ENCODE measurements at places on chromosomes 11 and 22.

GRCh38 chr11:2992997-2993325, 832 bp upstream of the NAP1L4 start:
- DNase-seq: no peak

DNA sequence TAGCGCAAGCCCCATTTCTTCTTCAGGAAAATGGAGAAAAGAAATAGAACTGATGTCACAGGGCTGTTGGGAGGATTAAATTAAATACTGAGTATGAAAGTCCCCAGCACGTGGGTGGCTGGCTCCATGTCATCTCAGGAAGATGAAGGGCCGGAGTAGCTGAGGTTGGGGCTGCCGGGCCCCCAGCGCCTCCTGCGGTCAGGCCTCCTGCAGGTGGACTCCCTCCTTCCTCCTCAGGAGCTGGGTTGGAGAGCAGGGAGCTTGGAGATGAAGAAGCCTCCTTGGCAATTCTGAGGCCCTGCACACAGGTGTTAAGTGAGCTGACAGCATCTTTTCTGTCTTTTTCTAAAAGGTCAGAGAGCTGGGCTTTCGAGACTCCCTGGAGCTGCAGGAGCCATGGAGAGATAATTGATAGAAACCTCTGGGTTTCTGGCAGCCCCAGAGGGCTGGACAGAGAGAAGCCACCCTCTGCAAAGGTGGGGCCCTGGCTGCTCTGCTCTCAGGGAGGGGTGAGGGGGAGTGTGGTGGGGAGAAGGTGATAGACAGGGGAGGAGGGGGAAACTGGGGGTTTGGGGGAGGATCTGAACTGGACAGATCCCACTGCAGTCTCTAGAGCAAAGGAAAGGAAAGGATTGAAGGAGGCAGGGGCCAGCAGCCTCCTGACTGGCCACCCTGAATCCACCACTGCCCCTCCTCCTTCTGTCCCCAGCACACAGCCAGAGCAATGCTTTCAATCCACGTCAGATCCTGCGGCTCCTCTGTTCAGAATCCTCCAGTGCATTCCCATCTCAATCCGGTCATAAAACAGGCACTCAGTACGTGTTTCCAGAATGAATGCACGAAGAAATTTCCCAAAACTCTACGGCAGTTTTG, 210.8 kb downstream of the CEP164 start:
- no peak for DNase-seq

DNA sequence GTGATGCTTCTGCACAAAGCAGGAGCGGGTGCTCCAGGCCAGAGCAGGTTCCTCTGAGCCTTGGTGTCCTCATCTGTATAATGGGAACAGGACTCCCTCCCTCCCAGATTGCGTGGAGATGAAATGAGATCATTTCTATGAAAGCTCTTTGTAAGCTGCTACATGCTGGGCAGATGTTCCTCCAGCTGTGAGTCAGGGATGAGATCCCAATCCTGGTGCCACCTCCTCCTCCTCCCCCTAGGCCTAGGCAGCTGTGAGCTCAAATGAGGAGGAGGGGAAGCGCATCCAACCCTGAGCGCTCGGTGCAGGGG, 7.0 kb upstream of the CABP2 start:
- no peak for DNase-seq

DNA sequence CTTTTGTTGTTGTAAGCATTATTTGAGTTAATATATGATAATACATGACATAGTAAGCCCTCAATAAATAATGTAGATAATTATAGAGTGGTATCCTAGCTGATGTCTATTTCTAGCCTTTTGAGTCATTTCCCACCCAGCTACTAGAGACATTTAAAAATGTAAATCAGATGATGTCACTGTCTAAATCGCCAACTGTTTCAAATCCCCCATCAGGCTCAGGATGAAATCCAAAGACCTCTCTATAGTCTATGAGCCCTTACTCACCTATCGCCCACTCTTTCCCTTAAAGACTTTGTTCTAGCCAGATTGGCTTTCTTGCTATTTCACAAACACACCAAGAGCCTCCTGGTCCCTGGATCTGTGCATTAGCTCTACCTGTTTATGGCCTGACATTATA, 135.4 kb upstream of the PLET1 start:
- no peak for DNase-seq

GRCh38 chr11:84465040-84465439, 1162.1 kb downstream of the DLG2 start:
- DNase-seq: no peak

DNA sequence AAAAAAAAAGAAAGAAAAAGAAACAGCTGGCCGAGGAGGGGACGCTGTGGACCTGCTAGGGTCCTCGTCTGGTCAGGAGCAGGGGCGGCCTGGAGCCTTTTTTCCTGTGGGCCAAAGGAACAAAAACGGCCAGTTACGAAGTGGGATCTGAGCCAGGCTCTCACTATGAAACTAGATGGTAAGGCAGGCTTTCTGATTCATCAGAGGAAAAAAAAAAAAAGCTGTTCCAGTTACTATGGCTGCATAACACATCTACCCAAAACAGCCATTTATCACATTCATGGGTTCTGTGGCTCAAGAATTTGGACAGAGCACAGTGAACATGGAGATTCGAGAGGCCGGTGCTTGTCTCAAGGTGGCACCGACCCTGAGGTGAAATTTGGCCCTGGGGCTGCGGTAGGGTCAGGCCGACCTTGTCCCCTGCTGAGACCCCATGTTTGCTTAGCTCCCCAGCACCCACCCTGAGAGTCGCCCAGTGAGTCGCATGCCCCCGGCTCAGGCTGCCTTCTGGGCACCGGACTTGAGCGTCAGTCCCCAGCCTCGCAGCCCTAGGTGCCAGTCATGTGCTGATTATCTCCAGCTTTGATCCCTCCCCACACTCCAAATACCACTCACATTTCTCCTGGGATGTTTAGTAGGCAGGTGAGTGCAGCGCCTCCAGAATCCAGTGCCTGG, 34.2 kb downstream of the MRGPRD start:
- DNase-seq: no peak

- DNase-seq: no peak
Measured at GRCh38 chr11:76203131-76203925, 3.0 kb downstream of the WNT11 start.

GRCh38 chr22:17957693-17958092, 66.7 kb downstream of the MICAL3 start:
- DNase-seq: no peak

DNA sequence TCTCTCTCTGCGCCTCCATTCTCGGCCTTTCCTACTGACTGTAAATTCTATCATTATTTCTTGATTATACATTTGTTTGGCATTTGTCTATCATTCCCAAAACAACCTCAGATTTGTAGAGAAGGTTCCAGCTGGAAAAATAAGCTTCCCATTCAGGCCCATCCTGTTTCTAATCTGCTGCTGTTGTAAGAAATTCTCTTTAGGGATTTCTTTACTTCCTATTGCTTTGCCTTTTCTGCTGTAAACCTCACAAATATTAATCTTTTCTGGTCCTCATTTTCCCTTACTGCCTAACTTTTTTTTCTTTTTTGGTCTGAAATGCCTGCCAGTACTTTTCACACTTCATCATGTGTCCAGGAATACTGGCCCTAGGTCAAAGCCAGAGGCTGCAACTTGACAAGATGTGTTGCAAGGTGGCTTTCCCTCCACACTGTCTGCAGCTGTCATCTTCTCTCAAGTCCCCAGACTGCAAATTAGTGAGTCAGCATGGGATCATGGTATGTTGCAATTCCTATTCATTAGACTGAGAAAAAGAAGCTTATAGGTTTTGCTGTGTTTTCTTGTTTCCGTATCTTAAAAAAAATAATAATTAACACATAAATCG, 858.7 kb upstream of the CHORDC1 start:
- no peak for DNase-seq

DNA sequence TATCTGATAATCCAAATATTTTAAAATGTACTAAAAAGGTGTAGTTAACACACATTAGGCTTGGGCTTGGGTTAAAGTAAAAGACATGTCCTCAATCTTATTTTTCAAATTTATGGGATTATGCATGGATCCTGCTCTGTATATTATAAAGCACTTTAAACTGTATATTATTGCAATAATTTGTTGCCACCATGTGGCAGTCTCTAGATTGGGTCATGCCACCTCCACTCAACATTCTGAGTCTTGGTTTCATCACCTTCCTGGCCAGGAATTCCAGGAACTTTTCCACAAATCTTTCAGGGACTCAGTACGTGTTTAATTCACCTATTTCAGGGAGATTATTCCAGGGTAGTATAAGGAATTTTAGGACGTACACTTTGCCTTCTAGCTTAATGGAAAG, 695.5 kb downstream of the FAM181B start:
- DNase-seq: no peak

GRCh38 chr11:127226949-127227348, 226.4 kb upstream of the KIRREL3 start:
- no peak for DNase-seq

- peak; percentile 11 for DNase-seq
Measured at GRCh38 chr11:106087815-106088435, 10.5 kb downstream of the AASDHPPT start.

DNA sequence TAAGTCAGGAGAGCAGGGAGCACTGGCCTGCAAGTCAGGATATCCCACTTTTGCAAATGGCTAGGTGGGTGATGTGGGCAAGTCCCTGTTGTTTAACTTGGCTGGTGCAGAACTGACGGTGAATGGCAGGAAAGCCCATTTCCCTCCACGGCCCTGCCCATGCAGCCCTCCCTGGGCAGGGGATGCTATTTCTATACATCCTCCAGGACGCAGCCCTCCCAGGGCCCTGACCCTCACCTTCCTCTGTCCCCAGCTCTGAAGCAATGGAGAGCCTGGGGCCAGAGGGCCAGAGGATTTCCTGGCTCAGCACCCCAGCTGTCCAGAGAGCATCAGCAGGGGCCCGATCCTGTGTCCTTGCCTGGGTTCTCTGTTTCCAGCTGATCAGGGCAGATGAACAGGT, 91.3 kb downstream of the TSPAN18 start:
- no peak for DNase-seq

DNA sequence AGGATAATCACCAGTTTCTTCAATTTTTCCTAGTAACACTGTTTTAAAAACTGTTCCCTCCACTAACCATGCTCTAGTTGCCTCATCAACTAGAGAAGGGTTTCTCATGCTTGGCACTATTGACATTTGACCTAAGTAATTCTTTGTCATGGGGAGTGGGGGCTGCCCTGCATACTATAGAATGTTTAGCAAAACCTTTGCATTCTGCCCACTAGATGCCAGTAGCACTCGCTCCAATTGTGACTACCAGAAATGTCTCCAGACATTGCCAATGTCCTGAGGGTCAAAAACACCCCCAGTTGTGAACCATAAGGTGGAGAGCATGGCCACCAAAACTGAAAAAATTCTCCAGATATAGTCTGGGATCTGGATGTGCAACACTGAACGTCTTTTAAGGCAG, 27.6 kb upstream of the BMAL1 start:
- DNase-seq: no peak

DNA sequence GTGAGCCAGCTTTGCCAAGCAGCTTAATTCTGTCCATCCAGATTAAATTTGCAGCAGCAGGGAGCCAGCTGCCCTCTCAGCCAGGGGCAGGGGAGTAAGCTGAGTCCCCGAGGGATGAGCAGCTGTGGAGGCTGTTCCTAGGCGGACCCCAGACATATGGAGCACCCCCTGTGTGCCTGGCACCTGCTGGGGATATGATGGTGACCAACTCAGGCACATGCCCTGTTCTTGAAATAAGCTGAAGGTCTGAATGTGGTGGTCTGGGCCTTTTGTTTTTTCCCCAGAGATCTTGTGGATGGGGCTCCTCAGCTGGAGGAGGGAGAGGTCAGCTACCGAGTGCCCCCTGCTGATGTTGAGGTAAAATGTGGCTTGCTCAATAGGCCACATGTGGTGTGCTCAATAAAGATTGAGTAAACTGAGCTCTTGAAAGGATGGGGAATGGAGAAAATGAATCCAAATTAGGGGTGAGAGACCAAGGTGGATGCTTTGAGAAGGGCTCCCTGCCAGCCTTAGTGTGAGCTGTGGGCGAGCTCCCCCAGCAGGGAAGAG, 103.3 kb upstream of the NNMT start:
- no peak for DNase-seq

GRCh38 chr22:41820447-41820846, 12.5 kb upstream of the SREBF2 start:
- DNase-seq: no peak

DNA sequence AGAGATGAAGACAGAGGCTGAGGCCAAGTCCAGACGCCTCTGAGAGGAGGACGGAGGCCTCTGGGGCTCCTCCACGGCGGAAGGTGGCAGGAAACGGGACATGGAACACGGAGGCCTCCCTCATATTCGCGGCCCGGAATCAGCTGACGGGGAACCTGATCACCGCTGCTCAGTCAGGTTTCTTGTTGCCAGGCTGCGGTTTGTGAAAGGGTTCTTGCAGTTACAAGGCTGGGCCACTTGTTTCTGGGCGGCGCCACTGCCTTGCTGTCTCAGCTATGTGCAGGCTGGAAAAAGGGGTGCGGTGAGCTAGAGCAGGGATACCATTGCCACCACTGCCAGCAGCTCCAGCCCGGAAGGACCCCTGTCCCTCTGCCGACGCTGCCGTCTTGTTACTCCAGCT, 10.0 kb upstream of the MMP1 start:
- no peak for DNase-seq
